ENCODE measurements at places on chromosomes 7 and 10. TPM values are rescaled to one million over a fixed set of nuclear protein-coding genes. Genes with fewer than 3 reads are reported as not detected.

The TUBAL3 gene
- not detected for total RNA-seq

The CYP26C1 gene
- 0.22 TPM for total RNA-seq

The DYNC1I1 gene
- 0.53 TPM for total RNA-seq

The COL17A1 gene
- total RNA-seq = 2.3 TPM

The TMEM130 gene
- 1.0 TPM for total RNA-seq

The ANKRD1 gene
- total RNA-seq = 0.09 TPM

The MYOZ1 gene
- 1.9 TPM for total RNA-seq

The SLC25A40 gene
- total RNA-seq = 21.9 TPM

The DRGX gene
- not detected for total RNA-seq

The TACR2 gene
- not detected for total RNA-seq

The PRPF18 gene
- 30.8 TPM for total RNA-seq

- no peak for DNase-seq
Measured at GRCh38 chr7:78634093-78634492, 819.4 kb downstream of the MAGI2 start.

DNA sequence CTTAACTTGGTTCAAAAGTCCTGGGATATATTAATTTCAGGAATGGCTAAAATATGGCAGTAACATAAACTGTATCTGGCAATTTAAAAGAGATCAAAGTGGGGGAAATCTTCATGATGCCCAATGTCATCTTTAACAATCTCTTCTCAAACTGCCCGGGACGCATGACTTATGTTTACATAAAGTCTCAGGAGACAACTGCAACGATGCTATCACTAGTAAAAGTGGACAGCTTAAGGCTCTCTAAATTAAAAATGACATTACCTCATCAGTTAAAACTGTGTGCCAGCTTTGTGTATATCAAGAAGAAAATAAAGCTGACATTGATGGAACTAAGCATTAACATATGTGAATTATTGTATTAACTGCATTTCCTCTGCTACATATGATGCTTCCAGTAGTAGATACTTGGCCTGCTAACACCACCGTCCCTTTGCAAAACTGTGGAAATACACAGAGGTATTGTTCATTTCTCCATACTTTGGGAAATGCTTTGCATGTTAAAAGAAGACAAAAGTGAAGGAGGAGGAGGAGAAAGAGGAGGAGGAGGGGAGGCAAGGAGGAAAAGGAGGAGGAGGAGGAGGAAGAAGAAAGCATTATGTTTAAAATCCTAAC is 62.4 kb downstream of the NRP1 start:
- no peak for DNase-seq

DNA sequence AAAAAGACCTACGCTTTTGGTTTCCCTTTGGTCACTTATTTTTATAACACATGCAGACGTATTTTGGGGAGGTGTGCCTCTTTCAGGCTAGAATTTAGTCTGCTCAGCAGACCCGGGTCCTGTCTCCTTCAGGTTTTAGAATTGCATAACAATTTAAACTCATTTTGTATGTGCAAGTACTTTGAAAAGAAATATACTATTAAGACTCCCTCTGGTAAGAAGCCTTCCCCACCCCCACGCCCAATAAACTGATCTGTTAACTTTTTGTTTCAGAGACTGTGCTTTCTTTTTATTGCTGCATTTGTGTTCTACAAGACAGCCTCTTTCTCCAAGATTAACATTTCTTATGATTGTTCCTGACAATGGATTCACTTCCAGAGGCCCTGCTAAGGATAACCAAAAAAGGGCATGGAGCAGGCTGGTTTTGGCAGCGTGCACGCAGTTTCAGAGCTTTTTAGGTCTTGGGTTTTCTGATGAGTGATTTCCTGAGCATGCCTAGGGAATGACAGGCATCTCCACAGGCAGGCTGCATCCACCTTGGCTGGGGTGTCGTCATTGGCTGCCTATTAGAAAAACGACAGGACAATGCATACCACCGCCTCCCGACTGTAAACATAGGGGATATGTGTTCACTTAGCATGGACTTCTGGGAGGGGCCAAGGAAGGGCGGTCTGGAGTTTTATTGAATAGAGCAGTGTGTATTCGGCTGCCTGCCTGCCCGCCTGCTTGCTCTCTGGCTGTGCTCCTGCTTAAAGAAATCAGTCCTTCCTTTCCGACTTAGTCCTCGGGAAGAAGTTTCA is at the start of gene CALD1:
Gene CALD1, plus strand, starts transcription at position 694 of the 800 bp plus-strand sequence. CDS start 88,100 bp downstream, outside the sequence.
- peak; percentile 88 for DNase-seq

- DNase-seq = no peak
Measured at GRCh38 chr10:75243426-75243825, 7.7 kb upstream of the COMTD1 start.

GRCh38 chr7:1736484-1736817 is 66.4 kb downstream of the ELFN1 start:
- DNase-seq = no peak

DNA sequence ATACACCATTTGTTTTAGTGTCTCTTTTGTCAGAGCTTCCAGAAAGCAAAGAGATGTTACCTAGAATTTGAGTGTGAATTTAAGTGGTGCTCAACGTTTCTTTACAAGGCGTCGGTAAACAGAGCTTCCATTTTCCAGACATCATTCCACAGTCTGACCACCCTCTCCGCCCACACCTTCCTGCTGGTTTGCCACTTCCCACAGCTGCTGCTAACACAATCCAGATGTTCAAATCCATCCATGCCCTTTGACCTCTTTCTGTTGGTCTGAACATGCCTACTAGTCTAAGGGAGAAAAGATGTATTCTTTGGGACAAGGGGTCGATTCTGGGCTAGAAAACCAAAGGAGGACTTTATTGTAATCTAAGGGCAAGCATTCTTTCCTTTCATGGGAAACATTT is 86.1 kb downstream of the FAM107B start:
- no peak for DNase-seq

- no peak for DNase-seq
Measured at GRCh38 chr10:48529331-48529730, 75.5 kb downstream of the ARHGAP22 start.

GRCh38 chr10:127462643-127463295 is 86.3 kb upstream of the NPS start:
- no peak for DNase-seq

GRCh38 chr10:34157501-34157900 is 657.6 kb downstream of the PARD3 start:
- no peak for DNase-seq

DNA sequence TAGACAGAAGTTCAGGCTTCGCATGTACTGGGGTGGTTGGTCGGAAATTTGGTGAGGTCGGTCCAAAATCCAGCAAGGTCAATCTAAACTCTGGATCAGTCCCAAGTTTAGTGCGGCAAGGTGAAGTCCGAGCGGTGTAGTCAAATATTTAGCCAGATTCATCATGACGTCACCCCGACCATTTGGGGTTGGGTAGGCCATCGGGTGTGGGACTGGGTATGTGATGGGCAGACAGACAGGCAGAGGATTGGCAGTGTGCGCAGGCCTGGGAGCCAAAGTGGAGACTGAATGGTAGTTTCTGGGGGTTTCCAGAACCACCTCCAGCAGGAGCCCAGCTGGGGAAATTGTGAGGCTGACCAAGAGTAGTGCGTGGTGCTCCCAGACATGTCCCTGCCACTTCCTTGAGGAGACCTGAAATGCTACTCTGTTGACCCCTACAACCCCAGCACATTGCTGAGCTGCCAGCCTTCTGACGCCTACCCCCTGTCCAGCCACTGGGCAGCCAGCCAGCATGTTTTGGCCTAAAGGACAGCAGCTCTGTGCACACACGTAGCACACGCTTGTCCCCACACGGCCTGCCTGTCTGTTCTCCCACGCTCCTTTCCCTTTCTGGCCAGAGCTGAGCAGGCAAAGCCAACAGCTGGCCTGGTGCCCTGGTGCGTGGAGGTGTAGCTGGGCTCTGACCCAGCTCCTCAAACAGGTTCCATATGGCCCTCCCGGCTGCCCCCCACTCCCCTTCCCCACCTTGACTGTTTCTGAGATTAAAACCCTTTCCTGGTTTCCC is 55.9 kb downstream of the FAM241B start:
- no peak for DNase-seq

- DNase-seq = no peak
Measured at GRCh38 chr7:13188236-13188805, 500.9 kb downstream of the ARL4A start.

DNA sequence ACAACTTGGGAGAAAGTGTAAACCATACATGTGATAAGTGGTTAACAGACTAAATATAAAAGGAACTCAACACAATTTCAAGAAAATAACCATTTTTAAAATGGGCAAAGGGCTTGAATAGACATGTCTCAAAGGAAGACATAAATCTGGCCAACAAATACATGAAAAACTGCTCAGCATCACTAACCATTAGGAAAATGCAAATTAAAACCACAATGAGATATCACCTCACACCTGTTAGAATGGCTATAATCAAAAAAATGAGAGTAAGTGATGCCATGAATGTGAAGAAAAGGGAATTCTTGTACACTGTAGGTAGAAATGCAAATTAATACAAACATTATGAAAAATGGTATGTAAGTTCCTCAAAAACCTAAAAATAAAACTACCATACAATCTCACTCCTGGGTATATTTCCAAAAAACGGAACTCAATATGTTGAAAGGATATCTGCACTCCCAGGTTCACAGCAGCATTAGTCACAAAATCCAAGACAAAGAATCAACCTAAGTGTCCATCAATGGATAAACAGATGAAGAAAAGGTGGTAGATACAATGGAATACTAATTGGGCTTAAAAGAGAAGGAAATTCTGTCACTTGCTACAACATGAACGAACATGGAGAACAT is 5.6 kb downstream of the SNX13 start:
- no peak for DNase-seq

DNA sequence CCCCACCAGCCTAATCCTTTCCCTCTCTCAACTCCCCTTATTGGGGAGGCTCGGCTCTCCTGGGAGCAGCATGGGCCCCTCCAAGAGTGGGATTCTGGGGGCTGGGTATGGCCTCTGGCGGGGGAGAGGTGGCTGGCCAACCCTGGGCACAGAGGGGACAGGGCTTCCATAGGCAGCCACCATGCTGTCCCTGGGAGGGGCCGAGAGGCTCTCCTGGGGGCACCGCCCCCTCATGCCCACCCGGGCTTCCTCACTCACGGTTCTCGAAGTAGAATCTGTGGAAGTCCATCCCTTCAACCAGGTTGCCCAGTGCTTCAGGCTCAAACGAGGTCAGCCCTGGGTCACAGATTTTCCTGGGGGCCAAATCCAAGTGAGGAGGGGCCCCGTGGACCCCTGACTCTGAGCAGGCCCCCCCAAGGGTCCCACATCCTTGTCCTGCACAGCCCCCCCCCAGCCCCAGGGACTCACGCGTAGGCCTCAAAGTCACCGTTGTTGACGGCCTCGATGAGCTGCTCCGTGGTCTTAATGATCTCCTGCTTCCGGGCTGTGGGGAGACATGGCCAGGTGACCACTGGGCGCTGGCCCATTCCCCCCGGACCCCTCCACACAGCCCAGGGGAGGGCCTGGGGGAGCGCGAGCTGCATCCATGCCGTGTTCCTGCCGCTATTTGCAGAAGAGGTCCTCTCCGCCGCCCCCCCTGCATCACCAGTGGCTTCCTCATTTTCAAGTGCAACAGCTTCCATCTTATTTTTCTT is 19.8 kb downstream of the YKT6 start:
- no peak for DNase-seq

- no peak for DNase-seq
Measured at GRCh38 chr10:97220355-97220754, 34.6 kb upstream of the SLIT1 start.

Measured in neural progenitor cell (in vitro differentiated cells).